ENCODE measurements at places on chromosomes 2 and 18. TPM values are rescaled to one million over a fixed set of nuclear protein-coding genes. Genes with fewer than 3 reads are reported as not detected.

CKAP2L gene
- 18.8 TPM for total RNA-seq

- no peak for DNase-seq
These were observed 4.7 kb upstream of the KRCC1 start for GRCh38 chr2:88059979-88060906.

DNA sequence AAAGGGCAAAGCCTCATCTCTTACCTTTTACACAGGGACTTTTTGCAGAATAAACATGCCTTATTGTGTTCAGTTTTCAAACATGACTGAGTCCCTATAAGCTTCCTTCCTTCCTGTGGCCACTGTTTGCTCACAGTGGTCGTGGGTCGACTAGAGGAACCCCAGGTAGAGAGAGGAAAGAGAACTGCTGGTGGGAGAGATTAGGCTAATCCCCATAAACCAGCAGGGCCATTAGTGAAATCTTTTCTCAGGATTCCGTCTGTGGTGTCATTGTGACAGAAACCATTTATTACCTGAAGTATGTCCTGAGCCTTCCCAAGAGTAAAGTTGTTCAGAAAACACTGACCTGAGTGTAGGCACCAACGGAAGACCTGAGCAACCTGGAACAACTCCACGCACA lies 21.3 kb upstream of the BOD1L2 start:
- DNase-seq, result no peak

DNA sequence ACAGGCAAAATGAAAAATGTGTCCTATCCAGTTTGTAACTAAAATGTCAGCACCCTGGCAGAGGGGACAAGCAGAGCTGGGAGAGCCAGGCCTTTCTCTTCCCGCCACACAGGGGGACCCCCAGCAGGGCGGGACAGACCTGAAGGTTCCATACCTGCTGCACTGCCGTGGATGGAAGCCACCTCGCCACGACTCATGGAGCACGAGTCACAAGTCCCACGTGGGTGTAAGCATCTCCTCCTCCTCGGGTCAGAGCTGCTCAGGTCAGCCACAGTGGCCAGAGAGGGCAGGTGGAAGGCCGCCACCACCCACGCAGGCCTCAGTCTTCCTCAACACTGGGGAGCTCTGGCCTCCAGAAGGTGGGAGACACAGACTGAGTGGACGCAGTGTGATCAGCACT lies 21.0 kb downstream of the C1QL2 start:
- no peak for DNase-seq
